ENCODE measurements at places on chromosomes 2 and 18. TPM values are rescaled to one million over a fixed set of nuclear protein-coding genes. Genes with fewer than 3 reads are reported as not detected.

DNA sequence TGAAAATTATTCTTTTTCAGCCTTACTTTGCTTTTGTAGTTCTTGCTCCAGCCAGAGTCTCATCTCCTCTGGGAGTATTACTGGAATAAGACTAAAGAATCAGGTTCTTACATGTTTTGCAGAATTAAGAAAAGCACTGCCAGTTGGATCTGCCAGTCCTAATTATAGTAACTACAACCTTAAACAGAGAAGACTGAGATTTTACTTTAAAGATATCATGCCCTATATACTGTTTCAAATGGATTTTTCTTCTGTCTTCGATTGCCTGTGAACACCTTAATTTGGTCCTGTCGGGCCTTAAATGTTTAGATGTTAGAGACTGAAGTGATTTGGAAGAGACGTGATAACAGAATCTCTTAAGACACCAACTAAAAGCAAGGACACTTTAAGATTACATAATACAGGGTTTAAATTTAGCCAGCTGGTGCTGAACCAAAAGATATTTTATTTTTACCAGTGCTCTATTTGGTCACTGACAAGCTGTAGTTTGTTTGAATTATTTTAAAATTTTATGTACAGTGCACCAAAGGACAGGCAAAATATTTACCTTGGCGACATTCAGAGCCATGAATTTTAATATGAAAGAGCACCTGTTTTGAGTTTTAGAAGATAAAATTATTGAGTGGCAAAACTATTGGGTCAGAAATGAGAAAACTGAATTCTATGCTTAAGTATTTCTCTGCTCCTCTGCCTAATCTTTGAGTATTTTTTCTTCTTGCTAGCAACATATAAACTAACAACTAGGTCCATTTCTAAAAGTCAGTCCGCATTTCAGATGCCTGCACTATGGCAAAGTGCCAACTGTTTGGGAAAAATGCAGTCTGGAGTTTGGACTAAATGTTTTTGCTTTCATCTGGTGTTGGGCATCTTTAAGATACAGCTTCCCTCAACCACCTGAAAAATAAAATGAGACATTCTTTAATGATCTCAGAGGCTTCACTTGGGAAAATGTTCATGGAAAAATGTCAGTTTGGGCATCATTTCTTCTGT lies 300.0 kb downstream of the XIRP2 start:
- no peak overlapping the region for H3K4me3 ChIP-seq
- H3K4me1 ChIP-seq, result peaks cover 4% of the 10 kb centered on the region
- no peaks in the 10 kb centered on the region for H3K36me3 ChIP-seq
- no peaks in the 10 kb centered on the region for H3K27me3 ChIP-seq

DNA sequence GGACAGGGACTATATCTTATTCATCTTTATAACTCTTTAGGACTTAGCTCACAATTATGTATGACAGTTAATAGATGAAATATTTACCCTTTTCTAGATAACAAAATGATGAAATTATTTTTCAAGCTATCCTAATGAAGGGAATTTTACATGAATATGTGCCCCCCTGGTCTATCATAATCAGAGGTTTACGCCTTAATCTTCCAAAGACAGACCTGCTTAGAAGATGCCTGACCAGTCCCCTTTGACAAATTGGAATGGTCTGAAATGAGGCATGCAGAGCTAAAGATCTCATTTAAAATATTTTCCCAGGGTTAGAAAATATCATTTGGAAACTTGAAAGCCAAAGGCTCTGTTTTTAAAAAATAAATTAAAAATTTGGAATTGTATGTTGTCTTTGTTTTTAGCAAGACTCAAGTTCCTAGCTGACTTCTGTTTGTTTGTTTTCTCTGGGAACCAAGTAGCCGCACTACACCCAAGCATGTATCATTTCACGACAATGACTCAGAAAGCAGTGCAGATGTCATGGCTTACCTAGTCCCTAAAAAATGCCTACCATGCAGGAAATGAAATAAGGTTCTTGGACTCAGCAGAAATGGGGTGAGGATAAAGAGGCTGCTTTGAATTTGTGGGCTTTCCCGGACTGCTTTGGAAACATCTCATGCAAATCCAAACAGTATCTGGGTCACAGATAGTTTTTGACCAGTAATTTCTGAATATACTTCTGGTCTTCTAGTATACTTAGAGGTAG lies 162.1 kb downstream of the ZEB2 start:
- no peak overlapping the region for H3K4me3 ChIP-seq
- no peaks in the 10 kb centered on the region for H3K27me3 ChIP-seq
- no peaks in the 10 kb centered on the region for H3K36me3 ChIP-seq
- peaks cover 3% of the 10 kb centered on the region for H3K4me1 ChIP-seq
- H3K27ac ChIP-seq, result no peak overlapping the region
- DNase-seq, result no peak

- no peak overlapping the region for H3K27ac ChIP-seq
- H3K36me3 ChIP-seq, result no peaks in the 10 kb centered on the region
- no peaks in the 10 kb centered on the region for H3K4me1 ChIP-seq
- H3K4me3 ChIP-seq, result no peak overlapping the region
- DNase-seq, result no peak
- H3K27me3 ChIP-seq, result no peaks in the 10 kb centered on the region
Observed at GRCh38 chr2:113174376-113174750, 592 bp downstream of the PSD4 start.

DNA sequence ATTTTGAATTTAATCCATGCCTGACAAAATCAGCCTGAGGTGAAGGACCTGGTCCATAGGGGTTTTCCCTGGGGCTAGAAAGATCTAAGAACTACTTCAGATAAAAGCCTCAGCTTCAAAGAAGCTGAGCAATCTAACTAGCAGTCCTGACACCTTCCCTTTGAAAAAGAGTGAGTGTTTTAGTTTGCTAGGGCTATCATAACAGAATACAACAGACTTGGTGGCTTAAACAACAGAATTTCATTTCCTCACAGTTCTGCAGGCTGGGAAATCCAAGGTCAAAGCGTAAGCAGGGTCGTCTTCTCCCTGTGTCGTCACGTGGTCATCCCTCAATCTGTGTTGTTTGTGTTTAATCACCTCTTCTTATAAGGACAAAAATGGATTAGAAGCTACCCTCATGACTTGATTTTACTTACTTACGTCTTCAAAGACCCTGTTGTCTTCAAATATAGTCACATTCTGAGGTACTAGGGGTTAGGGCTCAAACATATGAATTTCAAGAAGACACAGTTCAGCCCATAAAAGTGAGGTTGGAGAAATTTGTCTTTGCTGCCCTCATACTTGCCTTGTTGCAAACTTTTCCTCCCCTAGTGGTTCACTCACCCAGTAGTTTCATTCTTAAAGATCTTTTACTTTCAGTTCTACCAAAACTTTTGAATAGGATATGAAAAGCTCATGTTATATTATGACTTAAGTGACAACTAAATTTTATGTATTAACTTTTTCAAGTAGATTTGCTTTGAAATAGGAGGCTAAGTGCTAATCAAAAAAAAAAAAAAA lies 673.8 kb downstream of the ARHGAP15 start:
- no peak overlapping the region for H3K4me3 ChIP-seq
- H3K27me3 ChIP-seq, result no peaks in the 10 kb centered on the region
- no peak overlapping the region for H3K27ac ChIP-seq
- H3K36me3 ChIP-seq, result no peaks in the 10 kb centered on the region

Gene RNF152
- total RNA-seq, result 25.5 TPM

Gene IL36B
- not detected for total RNA-seq

Measured in aorta (tissue), 5 donors.